ENCODE measurements at places on chromosomes 2 and 18.

DNA sequence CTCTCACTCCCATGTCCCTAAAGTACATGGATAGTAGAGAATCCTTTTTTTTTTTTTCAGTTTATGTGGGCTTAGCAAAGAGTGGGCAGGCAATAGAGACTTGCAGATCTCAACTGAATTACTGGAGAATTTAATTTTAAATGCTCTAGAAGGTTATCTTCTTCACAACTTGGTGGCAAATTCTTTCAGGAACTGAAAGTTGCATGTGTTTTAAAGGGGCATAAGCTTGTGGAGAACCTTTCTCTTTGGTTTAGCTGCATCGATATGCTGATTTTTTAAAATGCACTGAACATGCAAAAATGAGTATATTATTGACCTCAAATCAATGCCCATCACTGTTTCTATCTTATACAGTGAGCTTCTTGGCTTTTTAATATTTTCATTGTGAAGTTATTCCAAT lies 24.9 kb upstream of the GALNT3 start:
- no peak for DNase-seq

DNA sequence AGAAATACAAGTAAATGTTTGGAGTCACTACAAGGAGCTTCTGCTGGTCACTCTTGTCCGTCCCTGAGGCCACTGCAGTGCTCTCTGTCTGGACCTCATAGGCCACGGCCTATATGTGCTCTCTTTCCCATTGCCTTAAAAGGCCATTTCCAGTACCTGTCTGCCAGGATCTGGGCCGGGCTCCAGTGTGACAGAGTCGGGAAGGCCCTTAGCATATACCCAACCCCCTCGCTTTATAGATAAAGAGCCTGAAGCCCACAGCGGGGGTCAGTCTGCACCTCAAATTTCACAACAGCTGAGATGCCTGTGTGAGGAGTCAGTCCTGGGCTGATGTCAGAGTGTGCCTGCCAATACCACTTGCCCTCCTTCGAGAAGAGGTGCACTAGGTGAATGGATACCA lies 39.9 kb downstream of the ADD2 start:
- no peak for DNase-seq

DNA sequence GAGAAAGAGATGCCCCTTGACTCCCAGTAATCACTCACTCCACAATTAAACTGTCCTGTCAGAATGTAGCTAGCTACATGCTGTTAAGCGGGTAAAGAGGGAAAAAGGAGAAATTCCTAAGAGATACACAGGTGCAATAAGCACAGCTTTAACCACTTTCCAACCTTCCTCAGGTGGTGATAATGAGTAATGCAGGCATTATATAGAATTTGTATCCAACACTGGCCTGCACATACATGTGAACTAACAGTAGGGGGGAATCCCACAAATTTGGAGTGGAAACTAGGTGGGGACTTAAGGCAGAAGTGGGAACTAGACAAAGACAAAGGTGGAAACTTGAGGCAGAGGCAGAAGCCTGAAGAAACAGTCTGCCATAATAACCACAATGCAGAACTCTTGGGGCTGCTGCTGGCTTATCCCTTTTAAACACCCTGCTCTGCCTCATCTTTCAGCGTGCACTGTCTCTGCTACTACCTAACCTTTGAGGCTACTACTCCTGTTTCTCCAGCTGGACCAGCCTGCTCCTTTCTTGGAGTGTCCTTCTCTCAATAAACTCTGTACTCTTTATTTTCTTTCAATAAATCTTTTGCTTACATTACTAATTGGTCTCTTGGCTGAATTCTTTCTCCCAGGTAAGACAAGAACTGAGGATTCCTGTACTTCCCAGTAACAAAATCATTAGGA lies 259.7 kb downstream of the PDE11A start:
- DNase-seq, result no peak

- DNase-seq, result no peak
Observed at GRCh38 chr2:170878505-170878904, 50.5 kb upstream of the GORASP2 start.

DNA sequence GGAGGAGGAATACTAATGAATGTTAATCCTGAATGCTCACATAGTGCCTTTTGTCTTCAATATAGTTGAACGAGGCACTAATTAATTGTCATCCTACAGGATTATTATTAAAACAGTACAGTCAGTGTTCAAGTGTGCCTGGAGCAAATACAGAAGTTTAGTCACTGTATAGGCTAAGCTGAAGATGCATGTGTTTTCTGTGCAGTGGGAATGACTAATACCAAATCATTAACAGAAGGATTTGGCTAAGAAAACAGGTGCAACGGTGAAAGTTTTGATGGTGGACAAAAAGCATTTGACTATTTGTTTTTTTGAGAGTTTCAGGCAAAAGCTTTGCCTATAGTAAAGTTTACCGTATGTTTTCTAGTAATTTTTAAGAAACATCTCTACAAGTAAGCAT lies 62.8 kb downstream of the DCC start:
- no peak for DNase-seq

DNA sequence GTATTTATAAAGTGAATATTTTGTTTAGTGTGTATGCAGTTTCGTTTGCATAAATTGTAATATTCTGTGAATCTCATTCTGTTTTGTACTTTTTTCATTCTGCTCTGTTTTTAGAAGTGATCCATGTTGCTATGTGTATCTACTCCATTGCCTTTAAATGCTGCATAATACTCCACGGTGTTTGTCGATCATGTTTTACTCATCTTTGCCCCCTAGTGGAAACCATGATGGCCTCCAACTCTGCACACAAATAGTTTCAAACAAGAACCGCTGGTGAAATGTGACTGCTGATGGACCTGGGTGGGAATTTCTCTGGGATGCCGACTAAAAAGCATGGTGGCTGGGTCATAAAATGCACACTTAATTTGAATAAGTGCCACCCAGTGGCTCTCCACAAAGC lies 32.0 kb upstream of the SKOR2 start:
- no peak for DNase-seq

GRCh38 chr2:25615920-25616319 lies 57.5 kb downstream of the DTNB start:
- no peak for DNase-seq

DNA sequence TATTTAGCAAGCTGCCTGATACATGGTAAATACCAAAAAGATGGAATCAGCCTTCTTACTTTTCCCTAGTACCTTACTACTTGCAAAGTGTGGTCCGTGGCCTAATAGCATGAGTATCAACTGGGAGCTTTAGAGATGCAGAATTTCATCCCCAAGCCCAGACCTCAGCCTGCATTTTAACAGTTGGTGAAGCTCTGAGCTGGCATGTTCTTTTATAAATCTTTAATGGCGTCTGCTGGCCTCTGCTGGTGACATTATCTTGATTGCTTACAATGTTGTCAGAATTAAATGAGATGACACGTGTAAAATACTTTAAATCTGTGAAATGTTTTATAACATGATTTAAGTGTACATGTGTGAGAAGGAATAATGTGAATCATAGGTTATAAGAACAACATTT lies 115.1 kb upstream of the NOSTRIN start:
- no peak for DNase-seq

DNA sequence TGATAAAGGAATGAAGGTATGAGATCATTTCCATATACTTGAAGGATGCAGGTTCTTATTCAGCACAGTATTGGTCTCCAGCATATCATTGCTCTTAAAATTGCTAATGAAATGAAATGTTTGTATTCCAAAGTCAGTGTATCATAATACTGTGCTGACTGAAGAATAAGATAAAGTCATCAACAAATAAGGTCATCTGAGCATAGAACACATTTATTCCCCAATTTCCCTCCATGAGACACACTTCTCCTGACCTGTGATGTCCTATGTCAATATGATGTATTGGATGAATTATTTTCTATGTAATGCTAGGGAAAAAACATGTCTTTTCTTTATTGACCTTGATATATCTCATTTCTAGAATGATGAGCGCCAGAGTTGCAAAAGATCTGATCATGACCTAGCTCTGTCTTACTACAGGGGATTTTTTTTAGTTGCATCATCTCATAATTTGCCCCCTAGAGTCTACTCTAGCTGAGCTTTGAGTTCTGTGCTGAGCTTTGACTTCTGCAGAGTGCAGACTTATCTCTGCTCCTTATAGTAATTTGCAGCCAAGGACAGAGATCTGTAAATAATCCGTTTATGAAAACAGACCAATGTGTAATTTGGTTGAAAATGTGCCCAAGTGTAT lies 859.8 kb downstream of the TRIB2 start:
- no peak for DNase-seq

DNA sequence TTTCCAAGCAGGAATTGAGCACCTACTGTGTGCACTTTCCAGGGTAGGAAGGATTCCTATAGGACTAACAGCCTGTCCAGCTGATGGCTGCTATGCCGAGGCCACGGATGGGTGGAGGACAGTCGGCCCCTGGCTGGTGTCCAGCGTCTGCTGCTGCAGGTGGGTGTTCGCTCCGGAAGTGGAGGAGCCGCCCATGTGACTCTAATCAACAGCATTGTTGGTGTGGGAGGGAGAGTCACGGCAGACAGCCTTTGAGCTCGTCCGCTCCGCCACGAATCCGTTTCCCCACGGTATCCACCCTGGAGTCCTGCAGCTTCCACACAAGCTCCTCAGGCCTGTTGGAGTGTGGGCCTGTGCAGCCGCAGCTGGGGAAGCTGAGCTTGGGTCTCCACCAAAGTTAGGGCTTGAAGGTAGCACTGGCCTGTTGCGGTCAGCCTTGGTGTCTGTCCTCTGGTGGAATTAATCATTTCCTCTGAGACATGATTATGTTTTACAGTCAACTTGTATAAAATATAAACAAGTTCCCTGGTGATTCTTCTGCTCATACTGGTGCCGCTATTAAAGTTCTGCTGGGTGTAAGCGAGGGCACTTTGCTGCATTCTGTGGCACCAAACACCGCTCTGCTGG lies 185.9 kb upstream of the TPO start:
- no peak for DNase-seq

- no peak for DNase-seq
Observed at GRCh38 chr2:132757002-132757589, 87.1 kb upstream of the LYPD1 start.

Measured in activated CD8-positive, alpha-beta T cell treated with anti-CD3 and anti-CD28 coated beads, Interleukin-2, amount 10 ng/mL, durations not matched to agents 7 days and 5 days (primary cell).